NCI-H446 treated with DMSO at 0.1 percent for 48 hours (cell line): ENCODE measurements at places on chromosomes 5 and 9.

GRCh38 chr5:8949908-8950307 lies 596.0 kb downstream of the SEMA5A start:
- no peak for DNase-seq

DNA sequence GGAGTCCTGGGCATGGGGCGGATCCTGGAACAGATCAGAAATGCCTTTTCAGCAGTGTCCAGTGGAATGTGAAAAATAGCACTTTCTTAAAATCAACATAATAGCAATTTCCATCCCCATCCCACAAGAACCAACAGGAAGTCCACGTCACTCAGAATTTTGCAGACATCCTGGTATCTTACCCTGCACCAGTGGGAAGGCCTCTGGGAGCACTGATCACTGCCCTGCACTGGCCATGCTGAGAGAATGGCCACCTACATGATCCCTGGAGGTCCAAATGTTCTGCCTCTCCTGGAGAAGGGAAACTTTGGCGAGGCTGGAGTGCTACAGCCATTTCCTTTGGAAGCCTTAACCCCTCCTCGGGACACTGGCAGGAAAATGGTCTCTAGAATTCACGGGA lies 173.8 kb downstream of the SGCD start:
- no peak for DNase-seq

DNA sequence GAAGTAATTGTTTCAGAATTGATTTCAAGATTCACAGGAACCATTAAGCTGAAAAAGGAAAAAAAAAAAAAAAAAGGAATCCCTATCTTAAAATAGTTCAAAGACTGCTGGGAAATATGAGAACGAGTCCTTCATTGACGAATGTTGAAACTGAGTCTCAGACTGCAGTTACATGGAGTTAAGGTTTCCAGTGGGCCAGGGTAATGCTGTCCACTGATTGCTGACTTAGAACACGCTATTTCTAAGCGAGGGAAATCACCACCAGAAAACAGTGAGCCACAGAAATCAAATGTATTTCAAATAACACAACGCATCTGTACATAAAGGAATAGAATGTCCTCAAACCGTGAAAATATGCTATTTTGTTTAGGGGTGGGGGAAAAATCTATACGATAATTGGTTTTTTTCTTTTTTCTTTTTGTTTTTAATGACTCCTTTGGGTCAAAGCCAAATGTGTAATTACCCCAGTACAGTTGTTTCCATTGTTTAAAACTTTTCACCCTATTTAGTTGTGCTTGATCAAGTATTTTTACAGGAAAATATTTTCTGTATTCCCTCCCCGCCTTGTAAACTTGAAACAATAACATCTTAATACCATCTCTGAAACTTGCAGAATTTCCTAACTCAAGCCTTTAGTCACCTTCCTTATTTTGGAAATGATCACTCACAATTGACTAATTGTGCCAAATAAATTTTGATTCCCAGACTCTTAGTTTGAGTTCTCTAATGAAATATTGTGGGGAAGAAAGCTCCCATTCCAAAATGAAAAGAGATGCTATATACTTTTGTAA lies 208.3 kb downstream of the MCTP1 start:
- no peak for DNase-seq

- DNase-seq = no peak
Measured at GRCh38 chr9:94934816-94935328, 208.4 kb downstream of the AOPEP start.

DNA sequence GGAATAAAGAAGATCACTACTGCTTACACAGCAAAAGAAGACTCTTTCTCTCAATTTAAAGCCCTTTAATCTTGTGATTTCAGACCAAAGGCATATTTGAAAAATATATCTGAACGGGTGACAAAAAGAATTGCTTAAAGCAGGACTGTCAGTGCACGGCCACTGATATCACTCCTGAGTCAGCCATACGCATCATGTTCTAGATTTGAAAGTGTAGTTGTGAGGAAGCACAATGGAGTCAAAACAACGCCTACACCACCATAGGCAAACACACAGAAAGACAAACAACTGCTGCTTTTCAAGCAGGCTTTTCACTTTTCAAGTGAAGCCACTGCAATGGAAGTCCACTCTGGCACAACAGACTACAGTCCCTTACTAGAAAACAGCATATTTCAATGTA lies 141.7 kb downstream of the AUH start:
- DNase-seq = no peak

GRCh38 chr9:107547303-107547702 lies 57.7 kb upstream of the KLF4 start:
- DNase-seq = no peak

GRCh38 chr9:91905991-91906469 lies 44.0 kb downstream of the ROR2 start:
- no peak for DNase-seq

DNA sequence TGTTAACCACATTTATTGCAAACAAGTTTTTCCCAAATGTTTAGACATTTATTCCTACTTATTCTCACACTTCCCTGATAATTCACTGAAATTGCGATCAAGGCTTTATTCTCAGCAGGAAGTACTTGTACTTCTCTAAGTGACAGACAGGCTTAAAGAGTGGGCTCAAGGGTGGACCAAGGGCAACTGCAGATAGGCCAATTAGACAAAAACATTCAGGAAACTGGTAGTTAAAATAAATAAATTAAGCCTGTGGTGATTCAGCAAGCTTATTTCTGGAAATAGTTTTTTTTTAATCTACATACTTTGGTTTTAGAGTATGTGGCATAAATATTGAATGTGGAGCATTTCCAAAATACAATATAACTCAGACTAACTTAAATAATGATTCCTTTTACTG lies 136.1 kb downstream of the UGCG start:
- no peak for DNase-seq

DNA sequence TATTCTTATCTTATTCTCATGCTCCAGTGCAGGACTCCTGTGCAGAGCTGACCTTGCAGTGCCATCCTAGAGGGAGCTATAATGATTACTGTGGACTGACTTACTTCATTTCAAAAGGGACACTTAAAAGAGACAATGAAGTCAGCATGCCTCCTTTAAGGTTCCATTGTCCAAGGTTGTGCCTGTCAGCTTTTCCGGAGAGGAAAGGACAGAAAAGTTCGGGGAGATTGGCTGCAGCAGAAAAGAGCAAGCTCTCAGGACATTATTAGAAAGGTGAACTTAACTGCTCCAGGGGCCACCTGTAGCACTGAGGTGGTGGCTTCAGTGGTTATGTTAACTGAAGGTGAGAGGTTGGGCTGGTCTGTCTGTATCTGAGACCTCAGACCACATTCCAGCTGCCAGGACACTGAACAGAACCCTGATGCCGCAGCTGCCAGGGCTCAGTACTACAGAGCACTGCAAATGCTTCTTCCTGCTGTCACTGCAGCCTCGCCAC lies 112.9 kb downstream of the ST8SIA4 start:
- DNase-seq = no peak

DNA sequence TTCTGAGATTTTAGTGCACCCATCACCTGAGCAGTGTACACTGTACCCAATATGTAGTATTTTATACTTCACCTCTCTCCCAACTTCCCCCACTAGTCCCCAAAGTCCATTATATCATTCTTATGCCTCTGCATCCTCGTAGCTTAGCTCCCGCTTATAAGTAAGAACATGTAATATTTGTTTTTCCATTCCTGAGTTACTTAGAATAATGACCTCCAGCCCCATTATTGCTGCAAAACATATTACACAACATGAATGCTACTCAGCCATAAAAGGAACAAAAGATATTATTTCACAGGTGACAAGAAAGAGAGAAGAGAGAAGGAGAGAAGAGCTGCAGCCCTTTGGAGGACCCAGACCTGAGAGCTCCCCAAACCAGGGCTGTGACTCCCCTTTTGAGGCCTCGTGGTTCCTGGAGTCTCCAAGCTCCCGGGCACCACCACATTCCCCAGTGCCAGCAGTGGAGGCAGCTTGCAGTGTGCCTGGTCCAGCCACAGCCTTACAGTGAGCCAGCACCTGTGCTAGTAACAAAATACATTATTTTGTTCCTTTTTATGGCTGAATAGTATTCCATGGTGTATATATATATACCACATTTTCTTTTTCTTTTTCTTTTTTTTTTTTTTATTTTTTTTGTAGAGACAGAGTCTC lies 194.5 kb upstream of the DAB2 start:
- no peak for DNase-seq

- no peak for DNase-seq
Measured at GRCh38 chr5:140186267-140186671, 11.3 kb downstream of the CYSTM1 start.

DNA sequence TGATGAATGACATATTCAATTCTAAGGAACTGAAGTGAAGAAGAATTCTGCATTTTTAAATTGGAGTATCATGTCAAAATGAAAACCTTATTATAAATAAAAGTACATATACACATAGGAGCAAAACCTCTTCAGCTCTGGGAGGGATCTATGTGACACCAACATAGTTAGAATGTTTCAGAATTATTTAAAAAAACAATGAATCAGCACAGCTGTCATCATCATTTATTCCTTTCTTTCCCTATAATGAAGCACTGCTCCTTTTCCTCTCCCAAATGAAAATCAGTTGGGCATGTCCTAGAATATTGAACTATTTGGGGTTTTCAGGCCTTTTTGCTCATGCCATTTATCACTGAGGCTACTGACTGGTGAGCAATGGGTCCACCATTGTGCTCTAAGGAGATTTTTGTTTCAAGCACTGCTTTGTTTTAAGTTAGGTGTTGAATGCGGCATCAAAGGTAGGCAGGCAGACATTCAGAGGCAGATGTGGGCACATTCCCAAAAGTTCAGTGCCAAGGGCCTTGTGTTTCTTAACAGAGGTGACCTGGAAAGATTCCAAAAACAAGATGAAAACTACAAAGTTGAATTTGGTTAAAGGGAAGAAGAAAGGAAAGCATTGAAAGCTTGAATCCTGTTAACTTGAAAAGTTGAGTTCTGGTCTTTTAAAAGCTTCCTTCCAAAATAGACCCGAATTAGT lies 126.4 kb upstream of the ADAMTSL1 start:
- no peak for DNase-seq

DNA sequence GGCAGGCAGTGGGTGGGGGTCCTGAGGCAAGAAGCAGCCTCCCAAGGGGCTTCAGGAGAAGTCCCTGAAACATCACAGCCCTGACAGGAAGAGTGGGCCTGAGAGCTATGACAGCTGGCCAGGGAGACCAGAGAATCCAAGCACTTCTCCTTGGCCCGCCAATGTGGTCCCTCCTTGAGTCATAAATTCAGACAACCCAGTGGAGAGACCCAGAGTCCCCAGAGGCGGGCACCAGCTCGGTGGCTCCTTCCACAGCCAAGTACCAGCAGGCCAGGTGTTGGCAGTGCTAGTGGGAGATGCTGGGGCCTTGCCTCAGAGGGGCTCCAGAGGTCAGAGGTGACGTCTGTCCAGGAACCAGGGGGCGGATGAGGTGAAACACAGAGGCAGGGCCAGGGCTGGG lies 1.6 kb upstream of the DOK3 start:
- no peak for DNase-seq

DNA sequence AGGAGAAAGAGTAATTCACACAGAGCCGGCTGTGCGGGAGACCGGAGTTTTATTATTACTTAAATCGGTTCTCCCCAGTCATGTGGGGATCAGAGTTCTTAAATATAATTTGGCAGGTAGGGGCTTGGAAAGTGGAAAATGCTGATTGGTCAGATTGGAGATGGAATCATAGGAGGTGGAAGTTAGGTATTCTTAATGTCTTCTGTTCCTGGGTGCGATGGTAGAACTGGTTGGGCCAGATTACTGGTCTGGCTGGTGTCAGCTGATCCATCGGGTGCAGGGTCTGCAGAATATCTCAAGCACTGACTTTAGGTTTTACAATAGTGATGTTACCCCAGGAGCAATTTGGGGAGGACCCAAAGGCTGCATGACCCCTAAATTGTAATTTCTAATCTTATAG lies 4.6 kb upstream of the CERCAM start:
- DNase-seq = no peak

DNA sequence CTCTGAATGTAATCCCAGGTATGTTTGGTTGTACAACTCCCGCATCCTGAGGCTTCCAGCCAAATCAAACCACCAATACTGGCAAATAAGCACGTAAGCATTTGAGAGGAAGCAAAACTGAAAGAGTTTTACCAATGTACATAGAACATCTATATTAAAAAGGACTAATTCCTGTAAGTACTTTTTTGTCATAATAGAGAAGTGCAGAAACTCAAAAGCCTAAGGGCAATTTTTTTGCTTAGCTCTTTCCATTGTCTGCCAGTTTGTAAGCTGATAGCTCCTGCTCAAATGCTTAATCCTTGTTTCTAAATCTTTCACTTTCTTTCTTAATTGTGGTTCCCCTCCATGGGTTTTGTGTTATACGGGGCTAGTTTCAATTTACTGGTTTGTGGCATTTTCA lies 1151.8 kb downstream of the CDH12 start:
- no peak for DNase-seq

GRCh38 chr9:72984991-72985390 lies 32.1 kb upstream of the ALDH1A1 start:
- no peak for DNase-seq

GRCh38 chr5:179124273-179124852 lies 64.2 kb downstream of the ZNF354C start:
- DNase-seq = no peak

DNA sequence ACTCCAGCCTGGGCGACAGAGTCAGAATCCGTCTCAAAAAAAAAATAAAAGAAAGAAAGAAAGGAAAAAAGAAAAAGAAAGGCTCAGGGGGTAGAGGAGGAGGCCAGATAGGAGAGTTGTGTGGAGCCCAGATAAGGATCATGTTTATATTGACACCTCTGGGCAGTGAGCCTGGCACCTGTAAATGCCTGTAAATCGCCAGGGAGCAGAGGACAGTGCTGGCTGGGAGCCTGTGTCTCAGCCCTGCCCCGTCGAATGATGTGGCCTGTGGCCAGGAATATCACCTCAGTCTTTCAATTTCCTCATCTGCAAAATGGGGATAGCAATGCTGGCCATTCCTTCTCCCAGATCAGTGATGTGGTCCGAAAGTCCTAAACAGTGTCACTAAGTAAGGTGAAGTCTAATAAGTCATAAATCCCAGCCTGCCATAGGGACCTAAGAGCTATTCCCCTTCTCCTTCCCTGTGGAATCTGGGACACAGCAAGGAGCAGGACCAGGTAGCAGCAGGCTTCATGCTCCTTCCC lies 10.3 kb upstream of the ABO start:
- no peak for DNase-seq

- DNase-seq = no peak
Measured at GRCh38 chr5:35202319-35203111, 27.8 kb downstream of the PRLR start.

DNA sequence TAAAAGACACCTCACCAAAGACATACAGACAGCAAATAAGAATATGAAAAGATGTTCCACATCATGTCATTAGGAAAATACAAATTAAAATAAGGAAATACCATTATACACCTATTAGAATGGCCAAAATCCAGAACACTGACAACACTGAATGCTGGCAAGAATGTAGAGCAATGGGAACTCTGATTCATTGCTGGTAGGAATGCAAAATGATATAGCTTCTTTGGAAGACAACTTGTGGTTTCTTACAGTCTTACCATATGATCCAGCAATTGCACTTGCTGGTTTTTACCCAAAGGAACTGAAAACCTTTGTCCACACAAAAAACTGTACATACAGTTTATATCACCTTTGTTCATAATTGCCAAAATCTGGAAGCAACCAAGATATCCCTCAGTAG lies 6.5 kb downstream of the TMEM161B start:
- no peak for DNase-seq

GRCh38 chr9:70535546-70536323 lies 121.3 kb upstream of the KLF9 start:
- peak; percentile 6 for DNase-seq

GRCh38 chr5:88892669-88893068 lies 9.7 kb upstream of the MEF2C start:
- DNase-seq = no peak
